ENCODE measurements at places on chromosomes 4 and X.

- DNase-seq = no peak
Measured at GRCh38 chrX:68652326-68653170, 5.1 kb downstream of the STARD8 start.

GRCh38 chrX:112577146-112577545 is 102.6 kb downstream of the LHFPL1 start:
- DNase-seq = no peak

DNA sequence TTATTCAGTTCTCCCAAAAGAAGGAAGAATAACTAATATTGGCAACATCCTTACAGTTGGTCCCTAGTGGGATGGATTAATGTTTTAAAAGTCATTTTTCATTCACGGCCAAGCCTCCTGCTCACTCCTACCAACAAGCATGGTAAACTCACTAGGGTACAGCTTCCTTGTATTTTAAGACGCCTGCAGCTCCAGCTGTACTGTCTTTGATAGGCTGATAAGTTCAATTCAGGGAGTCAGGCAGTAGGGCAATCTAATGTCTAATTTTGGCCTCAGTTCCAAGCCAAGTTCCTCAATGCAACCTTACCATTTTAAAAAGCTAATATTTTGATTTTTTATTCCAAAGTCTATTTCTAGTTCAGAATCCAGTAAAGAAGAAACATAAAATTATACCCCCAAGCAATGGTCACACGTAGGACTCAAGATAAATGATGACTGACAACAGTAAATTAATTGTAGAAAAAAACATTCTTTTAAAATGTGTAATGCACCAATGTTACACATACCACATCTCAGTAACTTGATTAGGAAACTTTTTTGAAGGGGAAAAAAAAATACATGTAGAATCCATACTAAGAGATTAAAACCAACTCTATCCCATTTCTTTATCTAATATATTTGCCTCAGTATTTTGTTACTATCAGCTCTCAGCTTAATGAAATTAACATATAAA is 9.3 kb downstream of the LCORL start:
- DNase-seq = no peak

DNA sequence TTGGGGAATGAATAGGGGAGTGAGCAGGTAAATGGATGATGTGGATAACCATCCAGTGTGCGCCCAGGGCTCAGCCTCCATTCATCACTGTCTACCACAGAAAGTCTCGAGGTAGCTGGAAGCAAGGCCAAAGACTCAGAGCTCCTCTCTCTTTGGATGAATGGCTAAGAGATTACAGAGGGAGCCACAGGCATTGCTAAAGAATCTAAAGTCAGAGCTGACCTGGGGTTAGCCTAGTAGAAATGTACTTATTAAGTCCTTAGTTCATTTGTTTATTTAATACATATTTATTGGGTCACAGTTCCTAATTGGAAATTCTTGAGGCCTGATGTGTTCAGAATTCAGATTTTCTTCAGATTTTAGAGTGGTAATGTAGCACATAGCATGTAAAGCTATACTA is 88.7 kb upstream of the HPF1 start:
- no peak for DNase-seq

DNA sequence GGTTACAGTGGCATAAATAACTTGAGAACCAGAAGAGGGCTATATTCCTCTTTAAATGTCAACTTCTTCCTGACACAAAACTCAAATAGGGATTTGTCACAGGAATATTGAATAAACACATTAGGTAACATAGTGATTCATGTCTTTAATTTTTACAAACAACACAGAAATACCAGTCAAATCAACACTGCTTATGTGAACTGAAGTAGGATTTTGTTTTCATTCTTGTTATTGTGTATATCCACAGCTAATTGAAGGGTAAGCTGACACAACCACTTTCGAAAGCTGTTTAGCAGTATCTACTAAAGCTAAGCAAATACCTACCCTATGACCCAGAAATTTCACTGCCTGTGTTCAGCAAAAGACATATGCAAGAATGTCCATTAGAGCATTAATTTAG is 120.4 kb upstream of the EOLA2 start:
- DNase-seq = no peak

DNA sequence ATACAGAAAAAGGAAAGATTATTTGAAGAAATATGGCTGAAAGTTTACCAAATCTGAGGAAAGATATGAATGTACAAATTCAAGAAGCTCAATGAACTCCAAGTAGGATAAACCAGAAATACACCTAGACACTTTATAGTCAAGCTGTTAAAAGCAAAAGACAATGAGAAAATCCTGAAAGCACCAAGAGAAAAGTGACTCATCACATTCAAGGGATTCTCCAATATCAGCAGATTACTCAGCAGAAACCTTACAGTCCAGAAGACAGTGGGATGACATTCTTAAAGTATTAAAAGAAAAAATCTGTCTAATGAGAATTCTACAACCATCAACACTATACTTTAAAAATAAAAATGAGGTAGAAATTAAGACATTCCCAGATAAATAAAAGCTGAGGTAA is 223.8 kb upstream of the ZCCHC13 start:
- DNase-seq = no peak

Measured in BJ (cell line).